ENCODE measurements at places on chromosomes 6 and 20. TPM values are rescaled to one million over a fixed set of nuclear protein-coding genes. Genes with fewer than 3 reads are reported as not detected.

The GNMT gene
- 0.61 TPM for total RNA-seq

The HUS1B gene
- 0.77 TPM for total RNA-seq

The FOXF2 gene
- total RNA-seq, result 2.7 TPM

The SYNE1 gene
- 84.2 TPM for total RNA-seq

The PTCRA gene
- not detected for total RNA-seq

The PAX1 gene
- not detected for total RNA-seq

The SLC32A1 gene
- total RNA-seq, result not detected

GRCh38 chr6:20919677-20920385, 385.6 kb downstream of the CDKAL1 start:
- no peak for DNase-seq

- DNase-seq, result no peak
Observed at GRCh38 chr20:14790190-14790589, 452.8 kb upstream of the FLRT3 start.

DNA sequence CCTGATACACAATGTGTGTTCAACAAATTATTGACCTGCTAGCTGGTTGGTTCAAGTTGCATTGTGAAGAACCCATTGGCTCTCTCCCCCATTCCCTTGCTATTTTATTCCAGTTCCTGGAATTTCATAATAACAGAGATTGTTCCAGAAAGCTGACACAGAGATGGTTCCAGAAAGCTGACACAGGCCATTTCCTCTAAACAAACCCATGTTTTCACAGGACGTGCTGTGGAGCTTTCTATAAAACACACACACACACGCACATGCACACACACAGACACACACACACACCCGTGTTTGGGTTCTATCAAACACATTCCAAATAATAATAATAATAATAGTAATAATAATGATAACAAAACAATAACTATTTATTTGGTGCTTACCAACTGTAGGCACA, 259.1 kb downstream of the CLIC5 start:
- DNase-seq, result no peak

DNA sequence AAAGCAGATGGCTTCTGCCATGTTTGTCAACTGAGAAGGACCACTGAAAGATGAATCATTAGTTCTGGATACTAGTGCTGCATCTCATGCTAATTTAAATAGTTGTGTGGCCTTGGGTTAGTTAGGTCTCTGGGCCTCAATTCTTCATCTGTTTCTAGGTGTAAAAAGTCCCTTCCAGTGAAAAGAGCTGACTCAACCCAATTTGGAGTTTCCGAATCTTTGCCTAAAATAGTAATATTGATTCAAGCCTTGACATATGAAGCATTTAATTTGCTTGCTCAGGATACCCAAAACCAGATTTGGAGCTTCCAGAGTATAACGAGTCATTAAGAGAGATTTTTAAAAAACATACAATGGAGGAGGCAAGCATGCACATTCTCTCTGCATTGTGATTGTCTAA, 163.9 kb downstream of the LMBRD1 start:
- DNase-seq, result no peak

DNA sequence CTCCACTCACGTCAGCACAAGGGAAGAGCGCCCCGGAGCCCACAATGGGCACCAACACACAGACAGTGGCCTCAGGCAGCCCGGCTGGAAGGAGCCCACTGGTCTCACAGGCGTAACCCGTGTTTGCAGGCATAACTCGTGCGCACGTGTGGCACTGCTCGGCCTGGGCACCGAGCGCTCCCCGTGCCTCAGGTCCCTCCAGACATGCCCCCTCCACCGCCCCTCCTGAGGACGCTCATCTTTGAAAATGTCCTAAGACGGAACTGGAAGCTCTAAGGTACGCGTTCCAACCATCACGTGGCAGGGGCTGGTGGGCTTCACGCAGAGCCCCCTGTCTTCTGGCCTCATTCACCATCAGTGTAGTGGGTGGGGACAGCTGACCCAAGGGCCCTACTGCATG, 44.6 kb downstream of the SSR1 start:
- no peak for DNase-seq

GRCh38 chr6:15776458-15776980, 113.7 kb upstream of the DTNBP1 start:
- DNase-seq, result no peak

GRCh38 chr6:99543968-99544367, 24.5 kb downstream of the CCNC start:
- no peak for DNase-seq

- no peak for DNase-seq
Observed at GRCh38 chr6:163347021-163347446, 67.5 kb upstream of the QKI start.

GRCh38 chr6:73983367-73983766, 287.4 kb downstream of the CD109 start:
- no peak for DNase-seq

- DNase-seq, result no peak
Observed at GRCh38 chr6:12111363-12111670, 99.2 kb downstream of the HIVEP1 start.

DNA sequence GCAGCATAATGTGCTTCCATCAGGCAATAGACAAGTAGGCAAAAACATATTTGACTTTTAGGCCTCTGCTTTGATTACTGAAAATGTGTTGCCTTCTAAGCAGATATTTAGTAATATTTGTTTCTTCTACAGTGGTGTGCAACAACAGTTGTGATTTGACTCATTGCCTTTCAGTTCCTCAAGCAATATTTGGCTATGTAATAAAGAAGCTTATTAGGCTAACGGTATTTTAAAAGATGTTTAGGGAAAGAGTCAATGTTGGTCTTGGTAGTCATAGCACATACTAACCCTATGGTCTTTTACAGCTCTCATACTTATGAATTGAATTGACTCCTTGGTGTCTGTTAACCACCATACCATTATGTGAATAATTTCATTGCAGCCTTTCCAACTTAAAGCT, 124.1 kb downstream of the GRIK2 start:
- DNase-seq, result no peak

DNA sequence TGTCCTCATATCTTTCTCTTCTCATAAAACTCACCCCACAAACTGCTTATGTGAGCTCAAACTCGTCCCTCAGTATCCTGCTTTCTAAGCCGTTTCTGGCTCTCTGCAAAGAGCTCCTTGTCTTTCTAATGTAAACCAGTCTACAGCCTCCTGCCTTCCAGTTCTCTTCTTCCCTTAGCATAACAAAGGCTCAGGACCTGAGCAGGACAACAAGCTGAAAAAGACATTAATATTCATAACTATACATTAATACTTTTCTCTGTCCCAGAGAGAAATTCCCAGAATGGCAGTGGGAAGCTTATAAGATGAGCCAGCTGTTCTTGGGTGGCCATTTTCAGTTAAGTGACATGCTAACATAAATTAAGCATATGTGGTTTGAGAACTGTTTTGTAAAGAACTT, 207.0 kb upstream of the TCF21 start:
- DNase-seq, result no peak

- DNase-seq, result peak; percentile 88
Observed at GRCh38 chr20:2693286-2694007, 867 bp downstream of the EBF4 start.

Data from mesenteric fat pad (tissue), 1 donor.